ENCODE measurements at places on chromosomes 16 and 17.
A peak's percentile ranks its signal among the peaks of the same experiment; 100 is the strongest.

GRCh38 chr16:13052431-13052830 lies 151.0 kb downstream of the SHISA9 start:
- DNase-seq = no peak

- DNase-seq = no peak
These were observed 170.3 kb downstream of the MAF start for GRCh38 chr16:79430191-79430678.

DNA sequence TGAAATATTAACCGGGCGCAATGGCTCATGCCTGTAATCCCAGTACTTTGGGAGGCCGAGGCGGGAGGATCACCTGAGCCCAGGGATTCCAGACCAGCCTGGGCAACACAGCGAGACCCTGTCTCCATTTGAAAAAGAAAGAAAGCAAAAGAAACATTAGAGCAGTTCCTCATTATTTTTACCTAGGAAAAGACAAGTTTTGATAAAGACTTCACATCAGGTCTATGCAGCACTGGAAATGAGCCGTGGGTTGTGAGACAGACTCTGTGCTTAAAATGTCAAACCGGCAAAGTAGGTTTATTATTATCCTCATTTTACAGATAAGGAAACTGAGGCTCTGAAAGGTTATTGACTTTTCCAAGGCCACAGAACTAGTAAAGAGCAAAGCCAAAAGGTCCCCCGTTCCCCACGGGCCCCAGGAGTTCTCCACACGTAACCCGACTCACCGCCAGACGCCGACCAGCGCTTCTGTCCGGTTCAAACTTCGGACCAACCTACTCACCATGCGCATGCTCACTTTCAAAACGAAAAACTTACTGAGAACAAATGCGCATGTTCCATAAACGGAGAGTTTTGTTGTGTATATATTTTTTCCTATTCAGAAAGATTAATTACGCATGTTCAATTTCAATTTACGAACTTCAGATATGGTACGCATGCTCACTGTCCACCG lies 356 bp downstream of the TUBD1 start:
- DNase-seq = no peak

- DNase-seq = no peak
These were observed 28.7 kb upstream of the ABCA6 start for GRCh38 chr17:69170377-69170776.

- no peak for DNase-seq
These were observed 10.4 kb downstream of the PRSS27 start for GRCh38 chr16:2709588-2709984.

DNA sequence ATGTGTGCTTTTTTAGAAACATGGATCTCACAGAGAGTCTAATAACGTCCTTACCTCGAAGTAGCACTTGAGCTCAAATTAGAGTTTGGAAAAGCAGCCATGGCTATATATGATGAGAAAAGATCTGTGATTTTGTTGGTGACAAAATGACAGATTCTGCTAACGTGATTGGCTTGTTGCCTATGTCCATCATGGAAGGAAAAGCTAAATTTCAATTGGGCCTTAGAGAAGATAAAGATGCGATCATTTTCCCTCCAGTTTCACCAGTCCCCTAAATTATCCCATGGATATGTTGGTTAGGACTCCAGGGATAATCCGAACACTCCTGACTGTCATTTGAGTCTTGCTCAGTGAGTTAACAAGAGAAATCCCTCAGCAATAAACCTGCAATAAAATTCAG lies 175.8 kb downstream of the C16orf95 start:
- no peak for DNase-seq

DNA sequence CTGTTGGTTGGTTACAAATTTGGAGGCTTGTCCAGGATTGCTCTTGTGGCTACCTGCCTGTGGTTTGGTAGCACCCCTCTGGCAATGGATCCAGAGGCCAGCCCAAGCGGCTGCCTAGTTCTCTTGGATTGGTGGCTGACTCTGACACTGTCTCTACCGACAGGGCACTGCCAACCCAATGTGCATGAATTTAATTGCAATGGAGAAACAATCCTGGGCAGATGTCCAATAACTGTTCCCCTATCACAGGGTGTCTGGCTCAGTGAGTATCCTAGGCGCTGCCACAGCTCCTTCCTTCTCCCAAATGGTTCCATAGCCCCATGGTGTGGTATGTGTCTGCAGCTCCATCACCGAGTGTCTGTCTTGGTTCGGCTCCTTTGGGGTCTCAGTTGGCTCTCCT lies 19.5 kb downstream of the N4BP1 start:
- DNase-seq = no peak

DNA sequence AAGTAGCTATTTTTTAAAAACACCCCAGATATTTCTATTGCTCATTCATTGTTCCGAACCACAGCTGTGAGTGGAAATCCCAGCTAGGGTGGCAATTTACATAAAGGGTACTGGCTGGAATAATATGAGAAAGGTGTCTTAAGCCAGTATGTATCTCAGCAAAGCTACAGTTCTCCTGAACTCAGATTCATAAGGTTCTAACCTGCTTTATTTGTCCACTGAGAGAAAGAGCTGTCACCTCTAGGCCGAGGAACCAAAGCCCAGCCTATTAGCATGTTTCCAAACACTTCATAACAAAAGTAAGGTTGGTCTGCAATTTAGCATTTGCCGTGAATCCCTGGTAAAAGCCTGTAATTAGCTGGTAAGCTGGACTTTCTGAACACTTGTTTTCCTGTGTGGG lies 57.0 kb upstream of the CLEC19A start:
- no peak for DNase-seq

GRCh38 chr16:65538976-65539375 lies 417.1 kb upstream of the CDH11 start:
- peak; percentile 84 for DNase-seq

- peak; percentile 89 for DNase-seq
These were observed 1.0 kb downstream of the MCRIP1 start for GRCh38 chr17:81831957-81832607.

GRCh38 chr16:1773703-1774447 lies 941 bp upstream of the MRPS34 start:
- peak; percentile 69 for DNase-seq

- DNase-seq = no peak
These were observed 3.8 kb upstream of the TBKBP1 start for GRCh38 chr17:47690121-47690520.

DNA sequence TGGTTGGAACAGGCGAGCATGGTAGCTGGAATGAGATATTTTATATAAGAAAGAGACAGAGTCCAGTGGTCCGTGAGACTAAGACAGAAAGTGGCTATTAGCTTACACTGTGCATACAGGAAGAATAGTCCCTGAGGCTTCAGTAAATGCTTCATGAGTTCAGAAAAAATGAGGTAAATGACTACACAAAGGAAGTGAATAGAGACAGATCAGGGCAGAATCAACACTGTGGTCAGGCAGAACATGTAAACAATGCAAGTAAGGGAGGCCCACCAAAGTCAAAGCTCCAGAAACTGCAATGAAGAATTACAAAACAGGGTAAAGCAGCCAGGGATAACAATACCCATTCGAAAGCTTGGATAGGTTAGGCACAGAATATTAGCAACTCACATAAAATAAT lies 4.8 kb downstream of the ABCA10 start:
- DNase-seq = peak; percentile 19

DNA sequence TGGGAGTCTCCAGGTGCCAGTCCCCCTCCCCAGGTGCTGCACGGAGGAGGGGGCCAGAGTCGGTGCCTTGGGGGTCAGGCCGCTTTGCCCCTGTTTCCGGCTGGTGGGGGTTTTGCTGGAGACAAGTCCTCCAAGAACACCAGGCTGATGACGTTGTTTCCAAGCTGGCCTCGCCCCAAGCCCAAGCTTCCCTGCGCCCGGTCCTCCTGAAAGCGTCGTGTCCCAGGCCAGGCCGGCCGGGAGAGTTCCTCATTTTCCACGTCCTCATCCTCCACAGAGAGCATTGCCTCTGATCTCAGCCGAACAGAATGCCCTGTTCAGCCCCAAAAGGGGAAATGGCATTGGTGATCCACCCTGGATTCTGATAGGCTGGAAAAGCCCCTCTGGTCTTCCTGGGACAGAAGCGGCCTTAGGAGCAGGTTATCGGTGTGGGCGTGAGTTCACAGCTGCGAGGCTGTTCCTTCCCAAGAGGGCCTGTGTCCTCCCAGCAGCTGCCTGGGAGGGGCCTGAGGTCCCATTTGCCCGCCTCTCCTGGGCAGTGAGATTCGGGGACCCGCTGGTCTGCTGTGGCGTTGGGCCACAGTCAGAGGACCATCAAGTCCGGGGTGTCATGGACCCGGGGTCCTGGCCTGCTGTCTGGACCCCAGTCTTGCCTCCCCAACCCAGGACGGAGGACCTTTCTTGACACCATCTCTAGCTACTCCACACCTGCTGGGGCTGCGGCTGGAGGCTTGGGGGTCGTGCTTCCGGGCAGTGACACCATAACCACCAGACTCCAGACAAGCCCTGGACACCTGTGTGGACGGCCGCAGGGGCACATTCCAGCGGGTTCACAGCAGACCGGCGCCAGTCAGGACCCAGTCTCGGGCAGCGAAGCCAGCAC lies 7.1 kb downstream of the SOX8 start:
- DNase-seq = no peak

DNA sequence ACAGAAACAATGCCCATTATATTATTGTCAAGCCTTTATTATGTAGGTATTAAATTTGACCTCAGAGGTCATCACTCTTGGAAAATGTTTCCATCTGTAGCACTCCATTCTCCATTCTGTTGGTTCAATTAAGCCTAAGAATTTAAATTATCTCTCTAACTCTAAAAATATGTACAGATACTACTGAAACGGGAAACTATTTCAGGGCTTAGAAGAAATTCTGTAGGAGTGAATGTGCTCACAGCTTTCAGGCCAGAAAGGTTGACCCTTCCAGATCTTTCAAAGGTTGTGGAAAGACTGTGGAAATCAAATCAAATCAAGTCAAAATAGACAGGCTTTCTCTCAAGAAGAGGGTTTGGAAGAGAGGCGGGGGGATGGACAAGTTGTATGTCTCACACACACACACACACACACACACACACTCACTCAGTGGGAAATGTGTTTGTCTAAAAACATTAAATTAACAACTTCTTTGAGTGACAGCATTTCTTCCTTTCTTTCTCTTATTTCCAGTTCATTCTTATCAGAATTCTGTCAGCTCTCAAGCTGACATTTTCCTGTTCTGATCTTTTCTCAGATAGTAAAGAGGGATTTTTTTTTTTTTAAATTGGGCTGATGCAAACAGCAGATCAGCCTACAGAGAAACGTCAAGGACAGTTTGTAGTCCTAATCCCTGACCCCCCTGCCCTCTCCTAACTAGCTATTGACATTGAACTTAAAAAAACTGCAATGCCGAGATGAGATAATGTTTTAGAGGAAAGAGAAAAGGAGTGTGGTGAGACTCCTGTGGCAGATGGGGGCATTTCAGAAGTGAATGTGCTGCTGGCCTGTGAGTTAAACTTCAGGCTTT lies 139.0 kb upstream of the ZFHX3 start:
- no peak for DNase-seq

GRCh38 chr16:64808474-64808873 lies 313.4 kb downstream of the CDH11 start:
- no peak for DNase-seq

Measured in GM23248 (cell line).